ENCODE measurements at places on chromosomes 5 and 9.
A peak's percentile ranks its signal among the peaks of the same experiment; 100 is the strongest.

DNA sequence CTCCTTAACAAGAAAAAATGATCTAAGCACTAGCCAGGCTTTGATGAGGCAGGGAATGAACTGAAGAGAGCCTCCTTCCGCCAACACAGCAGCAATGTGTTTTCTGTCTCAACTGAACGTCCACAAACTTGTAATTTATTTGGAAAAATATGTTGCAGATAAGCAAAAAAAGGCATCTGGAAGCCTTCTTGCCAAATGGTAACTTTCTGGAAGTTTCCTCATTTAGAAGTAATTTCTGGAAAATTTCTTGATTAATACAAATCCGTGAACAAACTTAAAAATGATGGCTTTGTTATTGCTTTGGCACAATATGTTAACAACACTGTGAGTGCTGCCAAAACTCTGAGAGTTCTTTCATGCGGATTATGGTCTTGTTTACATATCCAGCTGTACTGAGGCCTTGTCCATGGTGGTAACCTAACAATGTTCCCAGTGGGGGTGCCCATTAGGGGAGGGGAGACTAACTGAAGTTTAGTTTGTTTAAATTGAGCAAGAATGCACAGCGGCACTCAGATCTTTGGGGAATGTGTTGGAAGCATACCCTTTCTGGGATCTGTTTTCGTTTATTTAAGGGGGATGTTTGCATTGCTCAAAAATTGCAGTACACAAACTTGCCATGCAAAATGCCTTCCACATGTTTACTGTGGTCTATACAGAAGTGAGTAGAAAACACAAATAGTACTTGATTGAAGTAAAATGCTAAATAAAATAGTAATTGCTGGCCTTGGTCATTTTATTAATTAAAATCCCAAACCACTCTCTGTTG is 334.7 kb downstream of the NR2F1-AS1 start:
- no peak for DNase-seq

- no peak for DNase-seq
Observed at GRCh38 chr5:125219710-125220109, 473.3 kb upstream of the ZNF608 start.

GRCh38 chr5:55136521-55136920 is 23.4 kb upstream of the GPX8 start:
- DNase-seq: no peak

DNA sequence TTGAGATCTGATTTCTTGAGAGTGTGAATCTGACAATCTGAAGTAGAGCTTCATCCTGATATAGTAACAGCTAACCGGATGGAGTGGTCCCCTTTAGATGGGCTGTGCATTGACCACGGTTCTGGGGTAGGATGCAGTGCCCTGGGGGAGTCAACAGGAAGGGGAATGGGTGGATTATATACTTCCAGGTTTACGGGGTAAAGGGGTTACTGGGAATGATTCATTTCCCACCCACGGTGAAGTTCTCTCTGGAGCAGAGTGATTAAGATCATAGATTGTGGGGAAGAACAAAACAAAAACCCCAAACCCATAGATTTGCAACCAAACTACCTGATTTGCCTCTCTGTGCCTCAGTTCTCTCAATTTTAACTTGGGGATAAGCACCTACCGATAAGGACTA is 1.5 kb upstream of the B4GALT7 start:
- DNase-seq: no peak

DNA sequence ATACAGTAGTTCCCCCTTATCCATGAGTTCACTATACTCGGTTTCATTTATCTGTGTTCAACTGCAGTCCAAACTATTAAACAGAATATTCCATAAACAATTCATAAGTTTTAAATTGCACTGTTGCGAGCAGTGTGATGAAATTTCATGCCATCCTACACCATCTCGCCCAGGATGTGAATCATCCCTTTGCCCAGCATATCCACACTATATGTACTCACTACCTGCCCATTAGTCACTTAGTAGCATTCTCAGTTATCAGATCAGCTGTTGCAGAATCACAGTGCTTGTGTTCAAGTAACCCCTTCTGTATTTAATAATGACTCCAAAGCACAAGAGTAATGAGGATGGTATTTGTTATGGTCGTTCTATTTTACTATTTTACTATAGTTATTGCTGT is 51.5 kb downstream of the SHOC1 start:
- DNase-seq: peak; percentile 12

All from stimulated activated CD4-positive, alpha-beta T cell treated with anti-CD3 and anti-CD28 coated beads, TNF-alpha, amount 100 ng/mL, for 24 hours (primary cell).